ENCODE measurements at places on chromosomes 5 and 9.

DNA sequence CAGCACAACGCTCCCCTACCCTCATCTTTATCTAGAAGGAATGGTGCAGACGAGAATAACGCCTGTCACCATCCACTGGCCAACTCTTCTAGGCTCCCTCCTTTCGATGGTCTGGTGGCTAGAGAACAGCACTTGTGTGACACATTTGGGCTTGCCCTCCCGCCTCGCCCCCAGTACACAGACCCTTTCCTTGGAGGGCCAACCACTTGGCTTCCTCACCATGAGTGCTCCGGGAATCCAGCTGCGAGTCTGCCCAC is 1.4 kb downstream of the GNAQ start:
- no peaks in the 10 kb centered on the region for H3K27me3 ChIP-seq
- H3K4me1 ChIP-seq = no peaks in the 10 kb centered on the region
- H3K4me3 ChIP-seq = peak overlapping the region; percentile 75
- no peaks in the 10 kb centered on the region for H3K36me3 ChIP-seq
- peak overlapping the region; percentile 23 for H3K27ac ChIP-seq

DNA sequence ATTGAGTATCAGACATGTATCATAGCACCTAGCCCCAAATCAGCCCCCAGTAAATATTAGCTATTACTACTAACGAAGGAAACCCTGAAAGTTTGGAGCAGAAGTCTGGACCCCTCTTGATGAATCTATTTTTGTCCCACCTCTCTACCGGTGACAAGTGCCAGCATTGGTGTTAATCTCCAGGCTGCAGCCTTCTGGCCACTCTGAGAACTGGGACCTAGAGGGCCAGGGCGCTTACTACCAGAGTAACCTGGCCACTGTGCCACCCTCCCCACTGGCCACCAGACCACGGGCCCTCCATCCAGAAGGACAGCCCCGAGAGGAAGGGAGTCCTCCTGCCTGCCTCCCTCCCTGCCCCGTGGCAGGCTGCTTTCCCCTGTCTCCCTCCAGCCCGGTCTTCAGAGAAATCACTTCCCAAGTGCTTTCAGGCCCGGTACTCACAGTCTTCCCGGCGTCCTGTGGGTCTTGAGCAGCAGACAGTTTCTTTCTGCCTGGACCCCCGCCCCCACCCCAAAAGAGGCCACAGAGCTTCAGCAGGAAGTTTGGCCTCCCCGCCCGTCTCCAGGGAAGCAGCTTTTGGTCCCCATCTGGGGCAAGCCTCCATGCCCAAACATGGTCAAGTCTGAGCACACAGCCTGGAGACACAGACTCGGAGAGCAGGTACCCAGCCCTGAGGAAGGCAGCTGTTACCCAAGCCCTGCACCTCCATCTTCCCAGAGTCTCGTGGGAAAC is at the start of gene KCNMB1:
Gene KCNMB1 (minus strand): TSS at position 550 of the 732 bp plus-strand sequence. CDS start 3,920 bp downstream, outside the sequence.
- no peaks in the 10 kb centered on the region for H3K36me3 ChIP-seq
- H3K27me3 ChIP-seq = no peaks in the 10 kb centered on the region

GRCh38 chr5:204462-204861 is 13.2 kb downstream of the LRRC14B start:
- no peak overlapping the region for H3K4me3 ChIP-seq
- no peaks in the 10 kb centered on the region for H3K27me3 ChIP-seq

GRCh38 chr9:78213712-78214111 is 22.2 kb upstream of the CEP78 start:
- no peak for DNase-seq
- no peak overlapping the region for H3K27ac ChIP-seq
- no peaks in the 10 kb centered on the region for H3K36me3 ChIP-seq
- no peaks in the 10 kb centered on the region for H3K4me1 ChIP-seq
- no peak overlapping the region for H3K4me3 ChIP-seq
- peaks cover 2% of the 10 kb centered on the region for H3K27me3 ChIP-seq

GRCh38 chr5:174295702-174296436 is 250.4 kb downstream of the NSG2 start:
- DNase-seq = no peak
- H3K36me3 ChIP-seq = no peaks in the 10 kb centered on the region
- H3K27me3 ChIP-seq = no peaks in the 10 kb centered on the region
- peaks cover under 1% of the 10 kb centered on the region for H3K4me1 ChIP-seq
- no peak overlapping the region for H3K4me3 ChIP-seq
- no peak overlapping the region for H3K27ac ChIP-seq

GRCh38 chr9:78707481-78707991 is 410.6 kb downstream of the PSAT1 start:
- no peaks in the 10 kb centered on the region for H3K36me3 ChIP-seq
- no peaks in the 10 kb centered on the region for H3K27me3 ChIP-seq
- H3K27ac ChIP-seq = no peak overlapping the region
- no peaks in the 10 kb centered on the region for H3K4me1 ChIP-seq
- no peak overlapping the region for H3K4me3 ChIP-seq
- no peak for DNase-seq

GRCh38 chr9:121363622-121363961 is 6.5 kb downstream of the STOM start:
- H3K4me3 ChIP-seq = no peak overlapping the region
- no peak overlapping the region for H3K27ac ChIP-seq
- peaks cover 3% of the 10 kb centered on the region for H3K4me1 ChIP-seq
- no peak for DNase-seq
- H3K27me3 ChIP-seq = no peaks in the 10 kb centered on the region

DNA sequence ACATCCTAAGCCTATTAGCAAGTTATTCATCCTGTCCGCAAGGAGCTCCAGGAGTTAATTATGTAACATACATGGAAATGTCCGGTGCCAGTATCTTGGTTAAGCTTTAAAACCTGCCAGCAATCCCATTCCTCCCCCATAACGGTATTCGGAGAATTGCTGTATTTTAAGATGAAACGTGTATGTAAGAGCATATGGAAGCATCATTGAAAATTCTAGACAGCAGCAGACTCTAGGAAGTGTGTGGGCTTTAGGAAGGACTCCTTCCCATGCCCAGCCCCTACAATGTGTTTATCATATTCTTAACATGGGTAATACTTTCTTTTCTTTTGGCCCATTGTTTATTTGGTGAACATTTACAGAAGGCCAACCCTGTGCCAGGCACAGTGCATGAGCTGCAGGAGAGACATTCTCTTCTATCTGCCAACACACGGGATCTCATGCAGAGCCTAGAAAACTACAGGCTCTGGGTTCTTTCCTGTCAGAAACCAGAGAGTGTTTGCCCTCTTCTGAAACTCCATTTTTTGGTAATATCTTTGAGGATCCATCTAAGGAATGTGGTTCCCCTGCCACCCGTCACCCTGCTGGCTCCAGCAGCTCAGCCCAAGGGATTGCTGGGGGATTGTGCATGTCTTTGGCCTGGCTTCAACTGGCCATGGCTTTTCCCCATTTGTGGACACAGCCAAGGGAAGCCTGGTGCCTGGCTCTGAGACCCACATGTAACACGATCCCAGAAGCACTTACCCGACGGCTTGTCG is 15.1 kb downstream of the ANGPTL2 start:
- H3K27me3 ChIP-seq = no peaks in the 10 kb centered on the region
- no peaks in the 10 kb centered on the region for H3K4me1 ChIP-seq
- no peaks in the 10 kb centered on the region for H3K36me3 ChIP-seq
- no peak overlapping the region for H3K4me3 ChIP-seq
- no peak overlapping the region for H3K27ac ChIP-seq
- DNase-seq = no peak

GRCh38 chr9:33458444-33458843 is 11.1 kb upstream of the AQP3 start:
- no peaks in the 10 kb centered on the region for H3K4me1 ChIP-seq
- no peaks in the 10 kb centered on the region for H3K27me3 ChIP-seq
- peak; percentile 80 for DNase-seq

GRCh38 chr9:72786948-72787347 is 165.9 kb downstream of the ALDH1A1 start:
- no peaks in the 10 kb centered on the region for H3K27me3 ChIP-seq
- H3K4me3 ChIP-seq = no peak overlapping the region
- H3K4me1 ChIP-seq = no peaks in the 10 kb centered on the region
- no peak overlapping the region for H3K27ac ChIP-seq

DNA sequence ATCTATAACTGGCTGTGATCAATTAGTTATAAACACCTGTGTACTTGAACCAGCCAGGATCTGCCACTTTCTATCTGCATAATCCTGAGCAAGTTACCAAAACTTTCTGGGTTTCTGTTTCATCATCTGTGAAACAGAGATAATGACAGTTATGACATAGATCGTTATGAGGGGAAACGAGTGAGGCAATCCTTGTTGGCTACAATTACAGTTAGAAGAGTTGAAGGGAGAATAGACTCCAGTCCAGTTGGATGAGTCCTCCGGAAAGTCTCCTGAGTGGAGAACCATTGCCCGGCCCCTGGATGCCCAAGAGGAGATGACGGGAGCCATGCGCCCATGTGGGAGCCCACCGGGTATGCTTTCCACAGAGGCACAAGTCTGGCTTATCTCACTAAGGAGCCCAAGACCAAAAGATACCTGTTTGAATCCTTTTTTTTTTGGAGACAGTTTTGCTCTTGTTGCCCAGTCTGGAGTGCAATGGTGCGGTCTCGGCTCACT is 4.5 kb downstream of the PDE6A start:
- no peaks in the 10 kb centered on the region for H3K36me3 ChIP-seq
- no peaks in the 10 kb centered on the region for H3K27me3 ChIP-seq
- H3K27ac ChIP-seq = no peak overlapping the region
- H3K4me1 ChIP-seq = peaks cover 4% of the 10 kb centered on the region
- DNase-seq = no peak

DNA sequence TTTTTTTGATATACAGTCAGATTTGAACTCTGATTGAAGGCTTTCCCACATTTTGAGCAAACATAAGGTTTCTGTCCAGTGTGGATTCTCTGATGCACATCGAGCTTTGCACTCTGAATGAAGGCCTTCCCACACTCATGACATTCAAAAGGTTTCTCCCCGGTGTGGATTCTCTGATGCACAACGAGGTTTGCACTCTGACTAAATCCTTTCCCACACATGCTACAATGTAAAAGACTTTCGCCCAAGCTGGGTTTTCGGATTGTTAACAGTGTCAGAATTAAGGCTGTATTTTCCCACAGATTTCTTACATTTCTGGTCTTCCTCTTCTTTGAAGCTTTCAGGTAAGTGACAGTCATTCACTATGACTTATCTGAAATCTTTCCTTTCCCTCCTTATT is 44.3 kb downstream of the GHR start:
- H3K4me1 ChIP-seq = no peaks in the 10 kb centered on the region
- no peak for DNase-seq
- no peaks in the 10 kb centered on the region for H3K27me3 ChIP-seq

DNA sequence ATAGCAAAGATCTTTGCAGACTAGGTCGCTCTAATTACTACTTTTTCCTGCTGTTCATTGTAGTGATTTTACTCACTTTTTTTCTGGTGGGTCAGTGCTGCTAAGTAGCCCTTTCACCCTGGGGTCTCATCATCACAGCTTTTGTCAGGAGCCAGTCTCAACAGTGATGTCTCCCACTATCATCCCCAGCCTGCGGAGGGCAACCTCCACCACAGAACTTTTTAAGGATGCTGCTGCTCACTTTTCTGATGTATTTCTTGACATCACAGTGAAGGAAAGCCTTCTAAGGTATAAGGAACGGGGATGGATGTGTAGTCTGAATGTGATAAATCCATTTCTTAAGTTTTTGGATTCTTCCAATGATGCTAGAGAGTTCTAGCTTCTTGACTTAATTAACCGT is 242.5 kb upstream of the RIOK2 start:
- H3K4me3 ChIP-seq = no peak overlapping the region
- H3K27ac ChIP-seq = no peak overlapping the region
- peak; percentile 61 for DNase-seq
- H3K4me1 ChIP-seq = no peaks in the 10 kb centered on the region
- H3K36me3 ChIP-seq = no peaks in the 10 kb centered on the region

GRCh38 chr9:94887721-94888120 is 161.2 kb downstream of the AOPEP start:
- no peaks in the 10 kb centered on the region for H3K27me3 ChIP-seq
- no peak overlapping the region for H3K27ac ChIP-seq
- no peak for DNase-seq
- no peaks in the 10 kb centered on the region for H3K4me1 ChIP-seq
- H3K36me3 ChIP-seq = no peaks in the 10 kb centered on the region
- H3K4me3 ChIP-seq = no peak overlapping the region

GRCh38 chr5:3342271-3343100 is 253.1 kb upstream of the IRX1 start:
- H3K4me1 ChIP-seq = no peaks in the 10 kb centered on the region
- H3K4me3 ChIP-seq = no peak overlapping the region
- H3K36me3 ChIP-seq = no peaks in the 10 kb centered on the region
- no peak overlapping the region for H3K27ac ChIP-seq
- no peak for DNase-seq

GRCh38 chr5:124605541-124605940 is 140.9 kb downstream of the ZNF608 start:
- H3K4me1 ChIP-seq = peaks cover 3% of the 10 kb centered on the region
- DNase-seq = no peak
- H3K27me3 ChIP-seq = no peaks in the 10 kb centered on the region
